ENCODE measurements at places on chromosomes 5 and 9.

GRCh38 chr5:177300236-177300880, 3.2 kb downstream of the RAB24 start:
- peak; percentile 88 for DNase-seq

- no peak for DNase-seq
Measured at GRCh38 chr9:133934482-133935232, 57.5 kb downstream of the VAV2 start.

DNA sequence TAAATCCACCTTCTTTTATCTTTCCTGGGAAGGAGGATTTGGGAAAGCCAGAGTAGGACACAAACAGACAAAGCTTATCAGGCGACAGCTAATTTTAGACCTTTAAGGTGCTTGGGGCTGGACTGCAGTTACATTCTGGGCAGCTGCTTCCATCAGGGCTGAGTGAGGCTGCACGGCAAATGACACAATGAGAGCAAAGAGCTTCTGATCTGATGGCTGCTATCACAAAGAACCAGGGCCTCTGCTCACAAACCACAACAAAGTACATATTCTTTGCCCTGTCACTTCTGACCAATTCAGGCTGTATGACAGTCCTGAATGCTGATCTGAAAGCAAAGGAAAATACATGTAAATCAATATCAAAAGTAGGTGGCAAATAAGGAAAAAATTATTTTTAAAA, 93.1 kb downstream of the MRPS27 start:
- DNase-seq, result no peak

GRCh38 chr9:105500108-105500766, 52.4 kb downstream of the FSD1L start:
- peak; percentile 63 for DNase-seq

DNA sequence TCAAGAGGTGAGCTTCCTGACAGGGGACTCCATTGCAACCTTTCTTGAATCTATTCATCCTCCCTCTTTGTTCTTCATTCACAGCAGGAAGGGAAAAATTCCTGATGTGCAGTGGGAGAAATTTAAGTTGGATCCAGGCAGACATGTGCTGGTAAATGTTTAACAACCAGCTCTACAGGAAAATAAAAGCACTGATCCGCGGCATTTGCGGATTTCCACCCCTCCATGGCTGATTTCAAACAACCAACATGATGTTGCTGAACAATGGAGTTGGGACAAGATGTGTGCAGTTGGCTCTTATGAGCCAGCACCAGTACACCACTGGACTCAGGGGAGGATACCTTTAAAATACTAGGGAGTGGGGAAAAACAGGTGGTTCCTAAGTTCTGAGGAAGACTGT, 47.0 kb downstream of the SPRY4 start:
- no peak for DNase-seq

GRCh38 chr5:36073595-36074216, 7.0 kb upstream of the UGT3A2 start:
- DNase-seq, result no peak

GRCh38 chr5:136053336-136054141, 24.8 kb downstream of the TGFBI start:
- DNase-seq, result peak; percentile 98

GRCh38 chr5:40796487-40796889, 1.7 kb downstream of the PRKAA1 start:
- peak; percentile 65 for DNase-seq
